ENCODE measurements at places on chromosomes 2 and 18.

GRCh38 chr18:24426398-24427294 lies at the start of gene IMPACT:
Gene IMPACT, plus strand, starts transcription at chr18:24426670. Its CDS starts 87 bp downstream, at chr18:24426757.
- DNase-seq: peak; percentile 38

DNA sequence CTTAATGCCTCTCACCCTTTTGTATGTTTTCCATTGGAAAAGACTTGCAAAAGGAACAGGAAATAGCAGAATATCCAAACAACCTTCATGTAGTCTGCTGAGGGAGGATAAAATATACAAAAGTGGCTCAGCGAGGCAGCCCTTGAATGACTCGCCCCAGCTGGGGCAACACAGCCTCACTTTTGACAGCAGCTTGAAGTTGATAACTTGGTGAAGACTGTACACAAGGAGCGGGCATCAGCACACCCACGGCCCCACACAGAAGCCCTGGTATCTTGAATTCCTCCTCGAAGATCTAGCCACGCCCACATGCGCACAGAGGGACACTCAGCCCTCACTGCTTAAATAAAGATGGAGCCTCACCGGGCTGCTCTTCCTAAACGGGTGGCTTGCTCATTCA lies 161.0 kb downstream of the IRS1 start:
- no peak for DNase-seq

- no peak for DNase-seq
Measured at GRCh38 chr2:12817870-12818269, 101.1 kb downstream of the TRIB2 start.

DNA sequence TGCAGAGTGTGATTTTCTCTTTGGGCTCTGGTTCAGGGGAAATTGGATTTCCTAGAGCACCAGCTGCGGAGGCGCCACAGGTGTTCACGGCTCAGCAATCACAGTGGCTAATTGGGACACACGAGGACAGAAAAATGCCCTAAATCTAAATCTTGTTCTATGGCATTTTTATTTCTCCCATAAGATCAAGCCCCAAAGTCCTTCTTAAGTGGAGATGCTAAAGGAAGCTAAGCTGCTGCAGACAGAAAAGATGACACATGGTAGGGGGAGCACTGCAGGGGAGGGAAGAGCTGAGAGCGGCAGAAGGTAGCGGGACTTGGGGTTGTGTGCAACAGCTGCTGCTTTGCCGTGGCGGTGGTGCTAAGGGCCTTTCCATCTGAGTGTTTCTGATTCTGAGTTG lies 280.6 kb downstream of the MYT1L start:
- no peak for DNase-seq

DNA sequence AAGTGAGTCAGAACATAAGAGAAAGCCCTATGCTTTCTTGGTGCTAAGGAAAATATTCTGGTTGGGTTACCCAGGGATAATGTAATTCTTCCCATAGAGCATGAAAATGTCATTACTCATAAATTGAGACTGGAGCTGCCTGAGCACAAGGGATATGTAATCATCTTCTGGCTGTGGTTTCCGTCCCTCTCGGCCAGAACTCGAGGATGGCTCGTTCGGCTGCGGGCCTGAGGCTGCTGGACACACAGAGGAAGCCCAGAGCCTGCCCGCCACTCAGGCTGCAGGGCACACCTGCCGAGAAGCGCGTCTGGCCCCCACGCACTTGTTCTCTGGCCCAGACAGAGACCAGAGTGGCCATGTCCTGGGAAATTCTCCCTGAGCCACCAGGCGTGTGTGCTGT lies 104.9 kb downstream of the ASAP2 start:
- DNase-seq: no peak

- no peak for DNase-seq
Measured at GRCh38 chr2:136206613-136207012, 88.7 kb upstream of the CXCR4 start.

- peak; percentile 67 for DNase-seq
Measured at GRCh38 chr2:226483745-226484619, 315.6 kb downstream of the IRS1 start.

DNA sequence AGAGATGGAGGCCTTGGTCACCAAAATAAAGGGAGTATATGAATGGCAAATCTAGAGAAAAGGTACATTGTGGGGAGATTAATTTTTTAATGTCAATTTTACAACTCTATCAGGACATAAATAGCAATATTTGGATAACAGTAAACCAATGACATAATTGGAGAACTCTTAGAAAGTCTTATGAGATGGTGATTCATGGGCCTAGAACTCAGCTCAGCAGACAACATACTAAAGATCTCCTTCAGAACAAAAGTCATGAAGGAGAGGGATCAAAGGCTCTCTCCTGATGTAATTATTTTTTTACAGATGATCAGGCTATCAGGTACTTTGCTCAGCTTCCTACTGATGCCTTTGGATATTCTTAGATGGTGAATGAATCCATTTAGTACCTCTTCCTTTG lies 90.0 kb downstream of the CRACDL start:
- no peak for DNase-seq

GRCh38 chr18:59518705-59519104 lies 159.6 kb upstream of the LMAN1 start:
- no peak for DNase-seq

DNA sequence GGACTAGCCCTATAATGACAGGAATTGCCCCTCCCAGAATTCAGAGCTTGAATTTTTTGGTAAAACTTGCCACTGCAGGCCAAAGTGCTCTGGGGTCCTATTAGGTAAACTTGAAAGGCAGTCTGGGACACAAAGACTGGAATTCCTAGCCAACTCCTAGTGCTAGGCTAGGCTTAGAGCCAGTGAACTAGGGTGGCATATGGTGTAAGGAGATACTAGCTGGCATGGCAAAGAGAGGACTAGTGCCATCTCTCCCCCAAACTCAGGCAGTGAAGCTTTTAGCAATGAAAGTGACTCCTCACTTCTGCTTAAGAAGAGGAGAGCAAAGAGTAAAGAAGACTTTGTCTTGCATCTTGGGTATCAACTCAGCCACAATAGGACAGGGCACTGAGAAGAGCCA lies 410.5 kb upstream of the CNTNAP5 start:
- no peak for DNase-seq

GRCh38 chr18:3753106-3753505 lies 303.1 kb downstream of the TGIF1 start:
- DNase-seq: no peak

- DNase-seq: no peak
Measured at GRCh38 chr18:39347701-39348100, 1782.1 kb upstream of the CELF4 start.

DNA sequence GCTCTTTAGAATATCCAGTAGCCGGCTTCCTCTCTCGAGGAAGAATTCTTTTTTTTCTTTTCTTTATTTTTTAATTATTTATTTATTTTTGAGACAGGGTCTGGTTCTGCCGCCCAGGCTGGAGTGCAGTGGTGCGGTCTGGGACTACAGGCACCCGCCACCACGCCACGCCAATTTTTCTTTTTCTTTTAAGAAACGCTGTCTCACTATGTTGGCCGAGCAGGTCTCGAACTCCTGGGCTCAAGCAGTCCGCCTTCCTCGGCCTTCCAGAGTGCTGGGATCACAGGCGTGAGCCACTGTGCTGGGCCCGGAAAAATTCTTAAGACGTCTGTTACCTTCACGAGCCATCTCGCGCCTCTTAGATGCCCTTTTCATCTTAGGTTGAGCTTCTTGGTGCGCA lies 931 bp upstream of the TMEM131 start:
- DNase-seq: no peak

GRCh38 chr18:76518123-76518859 lies 23.2 kb upstream of the ZNF516 start:
- no peak for DNase-seq

DNA sequence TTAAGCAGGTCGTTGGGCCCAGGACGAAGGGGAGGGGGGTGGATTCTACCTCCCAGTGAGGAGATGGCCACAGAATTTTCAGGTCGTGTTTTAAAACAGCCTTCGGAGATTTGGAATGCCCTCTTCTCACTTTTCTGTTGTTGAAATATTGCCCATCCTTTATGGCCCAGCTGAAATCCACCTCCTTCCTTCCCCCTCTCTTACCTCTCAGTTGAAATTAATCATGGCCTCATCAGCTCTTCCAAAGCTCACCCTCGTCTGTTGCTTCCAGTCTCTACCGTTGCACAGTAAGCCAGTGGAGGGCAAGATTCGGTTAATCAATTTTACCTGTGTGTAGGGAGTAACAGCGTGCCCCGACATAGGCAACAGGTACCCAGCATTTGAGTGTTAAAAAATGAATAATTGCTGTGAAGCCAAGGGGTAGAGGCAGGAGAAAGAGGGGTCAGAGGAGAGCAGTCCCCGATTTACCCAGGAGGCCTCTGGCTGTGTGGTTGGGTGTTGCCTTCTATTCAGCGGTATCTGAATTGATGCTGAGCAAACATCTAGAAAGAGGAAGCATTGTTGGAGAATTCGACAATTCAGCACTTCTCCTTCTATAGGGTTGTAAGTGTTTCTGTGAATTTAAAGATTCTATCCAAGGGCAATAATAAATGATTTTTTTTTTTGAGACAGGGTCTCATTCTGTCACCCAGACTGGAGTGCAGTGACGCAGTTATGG lies 8.6 kb upstream of the PDIA6 start:
- DNase-seq: no peak

DNA sequence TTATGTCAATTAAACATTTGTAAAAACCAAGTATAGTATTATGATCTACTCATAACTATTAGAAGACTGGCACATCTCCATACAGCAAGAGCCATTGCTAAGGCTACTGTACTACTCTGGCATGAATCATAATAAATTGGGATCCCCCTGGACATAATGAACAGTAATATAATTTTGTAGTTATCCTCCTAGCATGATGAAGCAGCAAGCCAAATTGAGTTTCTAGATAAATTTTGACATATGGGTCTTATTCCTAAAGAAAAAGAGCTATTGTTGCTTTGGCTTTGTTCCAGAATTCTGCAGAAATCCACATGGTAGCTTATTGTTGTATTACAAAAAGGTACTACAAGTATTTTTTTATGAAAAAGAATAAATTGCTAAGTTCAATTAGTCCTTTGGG lies 204.3 kb downstream of the CAMKMT start:
- no peak for DNase-seq

- no peak for DNase-seq
Measured at GRCh38 chr2:230891509-230891908, 26.8 kb downstream of the ITM2C start.

DNA sequence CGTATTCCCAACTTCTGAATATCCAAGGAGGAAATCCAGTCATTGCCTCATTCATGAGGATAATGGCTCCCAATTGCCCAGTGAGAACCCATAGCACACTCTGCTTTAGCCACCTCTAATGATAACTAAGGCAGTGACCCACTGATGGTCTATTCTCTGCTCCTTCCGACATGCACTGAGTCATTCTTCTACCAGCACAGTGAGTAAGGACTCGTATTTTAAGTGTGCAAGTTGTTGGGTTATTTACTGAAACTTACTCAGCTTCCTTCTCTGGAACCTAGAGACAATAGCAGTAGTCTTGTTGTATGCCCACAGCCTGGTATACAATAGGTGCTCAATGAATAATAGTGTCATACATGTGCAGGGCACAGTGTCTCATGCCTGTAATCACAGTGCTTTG lies 81.1 kb upstream of the ZNF397 start:
- DNase-seq: no peak

GRCh38 chr2:154189953-154190352 lies 318.2 kb downstream of the GALNT13 start:
- no peak for DNase-seq

DNA sequence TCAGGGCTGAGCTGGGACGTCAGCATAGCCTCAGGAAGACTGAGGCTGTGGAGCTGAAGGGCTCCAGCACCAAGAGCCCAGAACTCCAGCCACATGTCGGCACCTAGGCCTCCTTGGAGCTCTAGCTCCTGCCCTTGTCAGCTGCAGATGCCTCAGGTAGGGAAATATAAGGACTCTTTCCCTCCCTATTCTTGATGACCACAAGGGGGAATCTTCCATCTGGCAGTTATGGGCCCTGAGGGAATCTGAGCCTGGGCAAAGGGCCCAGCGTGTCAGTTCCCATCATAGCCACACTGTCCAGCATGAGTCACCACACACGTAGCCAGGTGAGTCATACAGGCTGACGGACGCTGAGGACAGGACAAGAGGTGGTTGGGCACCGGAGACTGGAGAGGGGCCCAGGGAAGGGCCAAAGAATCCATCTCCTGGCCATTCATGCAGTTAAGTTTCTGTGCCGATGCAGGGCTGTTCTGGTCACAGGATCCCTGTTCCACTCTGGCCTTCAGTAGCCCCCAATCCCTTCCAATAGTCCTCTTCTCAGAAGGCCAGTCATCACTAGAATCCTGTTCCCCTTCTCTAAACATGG lies 1.8 kb downstream of the MPV17 start:
- peak; percentile 99 for DNase-seq

DNA sequence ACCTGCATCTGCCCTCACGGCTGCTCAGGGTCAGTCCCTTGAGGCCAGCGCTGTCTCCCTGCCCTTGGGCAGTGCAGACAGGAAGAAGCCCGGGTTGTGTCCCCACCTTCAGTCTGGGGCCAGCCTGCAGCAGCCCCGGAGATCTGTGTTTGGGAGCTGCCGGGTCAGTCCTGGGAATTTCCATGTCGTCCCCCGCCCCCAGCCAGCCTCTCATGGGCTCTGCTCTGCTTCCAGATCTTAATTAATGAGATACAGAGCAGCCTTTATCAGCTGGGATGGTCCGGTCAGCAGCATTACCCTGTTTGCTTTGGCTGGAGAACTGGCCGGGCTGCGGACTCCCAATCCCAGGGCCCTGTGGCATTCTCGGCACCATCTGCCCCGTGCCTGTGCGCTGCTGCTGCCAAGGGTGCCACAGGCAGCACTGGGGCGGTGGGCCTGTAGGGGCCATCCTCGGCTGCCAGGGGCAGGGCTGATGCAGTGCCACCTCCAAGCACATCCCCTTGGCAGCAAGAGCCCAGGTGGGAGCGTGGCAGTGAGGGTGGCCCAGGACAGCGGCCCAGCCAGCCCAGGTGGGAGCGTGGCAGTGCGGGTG lies 2.4 kb downstream of the BOK start:
- DNase-seq: no peak

- no peak for DNase-seq
Measured at GRCh38 chr2:132475615-132476014, 59.0 kb downstream of the GPR39 start.

DNA sequence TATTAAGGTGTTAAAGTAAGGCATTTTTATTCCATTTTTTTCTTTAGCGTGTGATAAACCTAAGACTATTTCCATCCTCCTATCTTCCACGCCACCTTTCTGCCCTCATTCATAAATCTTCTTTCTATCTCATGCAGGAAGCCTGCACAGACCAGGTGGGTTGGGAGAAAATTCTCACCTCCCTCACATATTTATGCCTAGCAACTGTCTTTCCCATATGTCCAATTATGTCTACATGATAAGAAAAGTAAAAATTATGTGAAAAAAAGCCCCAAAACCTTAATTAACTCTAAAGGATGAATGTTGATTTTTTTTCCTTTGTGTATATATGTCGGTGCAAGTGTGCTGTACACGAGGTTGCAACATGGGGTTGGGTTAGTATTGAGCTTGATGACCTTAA lies 225.6 kb upstream of the GCFC2 start:
- no peak for DNase-seq

- DNase-seq: no peak
Measured at GRCh38 chr2:2942225-2942624, 435.4 kb downstream of the EIPR1 start.

- DNase-seq: no peak
Measured at GRCh38 chr2:54722641-54723040, 821 bp upstream of the EML6 start.
